ENCODE measurements at places on chromosomes 4 and X.

DNA sequence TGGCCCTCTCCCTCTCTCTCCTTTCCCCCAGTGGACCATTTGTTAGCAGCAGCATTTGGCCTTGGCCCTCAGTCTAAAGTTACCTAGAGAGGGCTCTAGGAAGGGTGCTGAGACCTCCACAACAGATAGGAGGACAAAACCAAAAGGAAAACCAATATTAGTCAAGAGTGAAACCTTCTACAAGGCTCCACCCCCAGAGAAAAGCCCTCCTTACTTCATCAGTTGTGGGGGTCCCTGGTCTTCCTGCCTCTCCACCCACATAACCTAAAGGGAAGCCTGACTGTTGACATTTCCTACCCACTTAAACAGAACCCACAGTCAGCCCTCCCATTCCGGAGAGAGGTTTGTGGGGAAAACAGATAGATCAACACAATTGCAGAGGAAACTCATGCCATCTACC is 4.7 kb upstream of the CD40LG start:
- DNase-seq = no peak

DNA sequence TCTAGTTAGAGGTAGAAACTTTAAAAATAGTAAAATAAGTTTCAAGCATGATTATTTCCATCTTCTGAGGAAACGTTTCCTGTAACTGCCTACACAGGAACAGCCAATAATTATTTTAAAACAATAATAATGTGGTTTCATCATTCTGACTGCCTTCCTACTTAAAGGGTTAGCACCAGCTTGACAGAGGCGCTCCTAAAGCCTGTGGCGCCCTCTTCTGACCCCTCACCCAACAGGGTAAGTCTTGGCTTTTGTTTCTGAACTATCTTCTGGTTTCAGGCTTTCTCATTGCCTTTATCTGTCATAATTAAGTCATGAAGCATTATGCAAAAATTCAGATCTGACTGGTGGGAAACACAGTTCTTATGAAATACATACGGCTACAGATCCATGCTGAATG is 96.7 kb downstream of the ITM2A start:
- peak; percentile 66 for DNase-seq

DNA sequence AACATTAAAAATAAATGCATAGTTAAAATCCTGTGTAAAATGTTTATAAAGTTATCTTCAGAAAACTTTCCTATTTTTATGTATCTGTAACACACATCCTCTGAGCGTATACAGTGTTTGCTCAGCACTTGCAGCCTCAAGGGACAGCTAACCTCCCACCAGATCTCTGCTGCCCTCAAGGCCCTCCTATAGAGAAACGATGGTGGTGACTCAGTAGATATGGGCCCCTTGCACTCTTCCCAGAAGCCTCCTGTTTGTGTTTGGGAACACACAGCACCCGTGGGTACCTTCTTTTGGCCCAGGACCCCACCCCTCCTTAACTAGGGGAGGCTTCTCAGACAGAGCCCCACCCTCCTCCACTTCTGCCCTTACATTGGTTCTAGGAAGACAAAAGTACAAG is 26.7 kb downstream of the PJA1 start:
- no peak for DNase-seq

GRCh38 chr4:184750926-184751584 is 17.2 kb upstream of the CENPU start:
- DNase-seq = no peak

DNA sequence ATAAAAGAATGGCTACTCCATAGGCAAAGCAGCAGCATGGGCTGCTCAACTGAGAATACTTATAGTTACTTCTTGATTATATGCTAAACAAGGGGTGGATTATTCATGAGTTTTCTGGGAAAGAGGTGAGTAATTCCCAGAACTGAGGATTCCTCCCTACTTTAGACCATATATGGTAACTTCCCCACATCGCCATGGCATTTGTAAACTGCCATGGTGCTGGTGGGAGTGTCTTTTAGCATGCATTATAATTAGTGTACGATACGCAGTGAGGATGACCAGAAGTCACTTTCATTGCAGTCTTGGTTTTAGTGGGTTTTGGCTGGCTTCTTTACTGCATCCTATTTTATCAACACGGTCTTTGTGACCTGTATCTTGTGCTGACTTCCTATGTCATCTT is 141.5 kb downstream of the MAGEB17 start:
- no peak for DNase-seq

- DNase-seq = no peak
Measured at GRCh38 chr4:70754470-70754869, 32.7 kb downstream of the RUFY3 start.

DNA sequence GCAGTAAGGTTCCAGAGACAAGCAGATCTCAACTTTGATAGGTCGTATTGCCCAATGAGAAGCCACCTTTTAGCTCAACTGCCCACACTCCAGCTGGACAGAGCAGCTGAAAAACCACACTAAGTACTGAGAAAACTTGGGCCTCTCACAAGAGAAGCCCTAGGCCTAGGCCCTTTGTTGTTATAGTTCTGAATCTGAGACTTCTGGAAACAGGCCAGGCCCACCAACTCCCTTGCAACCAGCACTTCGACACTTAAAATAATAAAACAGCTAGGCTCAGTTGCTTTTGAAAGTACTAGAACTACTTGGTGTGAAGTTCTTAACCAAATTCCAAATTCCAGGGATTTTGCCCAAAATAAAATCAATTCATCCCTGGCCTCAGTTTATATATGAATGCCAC is 13.5 kb upstream of the RTL5 start:
- no peak for DNase-seq

DNA sequence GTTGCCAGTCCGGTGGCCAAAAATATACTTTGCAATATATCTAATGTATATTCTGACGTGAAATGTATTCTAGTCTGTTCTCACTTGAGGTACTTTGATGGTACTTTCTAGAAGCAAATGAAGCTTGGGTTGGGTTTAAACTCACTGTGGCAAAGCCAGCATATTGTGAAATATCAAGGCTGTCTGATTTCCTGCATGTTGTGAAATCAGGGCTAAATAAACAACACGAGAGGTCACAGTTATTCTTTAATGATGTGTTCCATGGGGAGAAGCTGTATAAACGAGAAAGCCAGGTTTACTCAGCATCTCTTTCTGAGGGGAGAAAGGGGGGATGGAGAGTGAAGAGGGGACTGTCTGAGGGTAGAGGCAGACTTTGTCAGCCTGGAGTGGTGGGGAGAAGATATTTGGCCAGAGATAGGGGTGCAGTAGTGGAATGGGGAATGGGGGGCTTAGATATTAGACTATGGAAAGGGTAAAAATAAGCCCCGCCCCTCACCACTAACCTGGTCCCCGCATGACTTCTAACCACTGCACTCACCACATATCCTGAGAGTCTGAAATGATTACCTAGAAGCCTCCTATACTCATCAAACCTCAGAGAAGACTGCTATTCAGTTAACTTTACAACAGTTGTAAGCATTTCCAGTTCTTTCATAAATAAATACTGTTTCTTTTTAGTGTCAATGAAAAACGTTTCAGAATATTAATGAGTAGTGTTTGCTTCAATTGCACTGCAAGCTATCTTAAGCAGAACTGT is 5.9 kb upstream of the SCARB2 start:
- DNase-seq = no peak

- DNase-seq = no peak
Measured at GRCh38 chr4:5921101-5921980, 28.5 kb upstream of the CRMP1 start.

DNA sequence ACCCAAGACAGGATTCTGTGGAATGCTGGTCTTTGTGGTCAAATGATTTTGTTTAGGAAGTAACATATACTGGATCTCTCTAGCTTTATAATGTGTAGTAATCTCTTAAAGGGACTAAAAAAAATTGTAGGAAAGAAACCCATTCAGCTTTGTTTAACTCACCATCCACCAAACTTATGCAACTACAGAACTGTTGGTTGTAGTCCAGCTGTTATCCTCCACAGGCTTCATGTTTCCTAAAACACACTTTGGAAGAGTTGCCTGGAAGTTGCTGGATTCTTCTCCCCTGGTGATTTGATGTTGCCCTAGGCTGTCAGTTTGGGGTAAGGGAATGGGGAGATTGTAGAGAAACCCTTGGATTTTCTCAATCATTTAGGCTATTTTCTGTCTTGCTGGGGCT is 89.3 kb downstream of the RLIM start:
- DNase-seq = no peak

- no peak for DNase-seq
Measured at GRCh38 chr4:129738175-129738574, 642.2 kb downstream of the C4orf33 start.

- peak; percentile 27 for DNase-seq
Measured at GRCh38 chr4:37685161-37685822, 884 bp downstream of the RELL1 start.

DNA sequence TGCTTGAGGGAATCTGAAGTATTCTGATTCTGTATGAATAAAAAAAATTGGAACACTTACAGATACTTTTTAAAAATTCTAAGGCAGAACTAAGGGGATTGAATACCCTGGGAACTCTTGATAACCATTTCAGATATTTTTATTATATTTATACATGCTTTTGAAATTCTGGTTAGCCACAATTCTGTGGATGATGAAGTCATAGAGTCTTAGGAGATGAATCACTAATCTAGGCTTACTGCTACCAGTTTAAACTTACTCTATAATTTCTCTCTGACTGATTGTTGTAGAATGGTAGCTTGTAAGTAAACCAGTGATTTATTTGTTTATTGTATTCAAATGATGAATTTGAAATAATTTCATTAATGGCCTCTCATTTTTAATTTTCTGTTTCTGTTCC is 11.4 kb upstream of the SLAIN2 start:
- no peak for DNase-seq

- DNase-seq = no peak
Measured at GRCh38 chr4:88814043-88814617, 116.5 kb upstream of the NAP1L5 start.

DNA sequence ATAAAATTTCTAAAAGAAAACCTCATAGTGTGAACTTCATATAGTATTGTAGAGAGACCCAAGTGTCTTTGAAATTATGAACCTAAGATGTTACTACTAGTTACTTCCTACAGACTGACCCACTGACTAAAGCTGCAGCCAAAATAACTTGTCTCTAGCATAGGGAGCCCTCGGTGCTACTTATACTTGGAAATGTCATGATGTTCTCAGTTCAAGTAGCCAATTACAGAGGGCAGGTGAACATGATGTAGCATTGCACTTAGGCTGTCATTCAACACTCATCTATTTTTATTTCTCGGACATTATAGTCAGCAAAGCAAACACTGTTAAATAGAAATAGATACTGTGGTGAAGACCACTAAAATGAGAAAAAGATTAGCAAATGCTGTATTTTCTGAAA is 165.6 kb downstream of the AREG start:
- no peak for DNase-seq

GRCh38 chr4:159547645-159548308 is 444.9 kb downstream of the RAPGEF2 start:
- no peak for DNase-seq

GRCh38 chr4:125484912-125485311 is 170.2 kb downstream of the FAT4 start:
- DNase-seq = no peak

GRCh38 chrX:40816906-40817305 is 81.6 kb upstream of the MED14 start:
- no peak for DNase-seq

DNA sequence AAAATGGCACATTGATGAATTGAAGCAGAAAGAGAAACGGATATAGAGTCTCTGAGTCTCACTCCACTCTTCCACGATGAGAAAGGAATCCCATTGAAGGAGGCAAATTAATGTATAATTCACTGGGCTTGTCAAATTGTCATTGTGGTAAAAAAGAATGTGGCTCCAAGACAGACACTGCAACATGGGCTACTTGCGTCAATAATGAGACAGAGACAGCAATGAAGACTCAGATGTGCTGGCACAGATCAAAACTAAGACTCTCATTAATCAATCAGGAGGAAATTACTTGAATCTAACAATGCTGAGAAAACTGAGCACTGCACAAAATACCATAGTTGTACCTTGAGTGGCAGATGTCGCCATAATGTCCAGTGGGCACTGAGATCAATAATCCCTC is 1485.5 kb downstream of the TECRL start:
- no peak for DNase-seq

- DNase-seq = no peak
Measured at GRCh38 chr4:8314691-8315255, 45.2 kb downstream of the HTRA3 start.

- no peak for DNase-seq
Measured at GRCh38 chrX:108216405-108216804, 124.8 kb downstream of the ATG4A start.

- DNase-seq = no peak
Measured at GRCh38 chr4:1172971-1173757, 781 bp upstream of the SPON2 start.

GRCh38 chr4:128658214-128658631 is 151.3 kb upstream of the JADE1 start:
- DNase-seq = no peak

- DNase-seq = no peak
Measured at GRCh38 chr4:89625599-89626293, 211.2 kb downstream of the SNCA start.

- DNase-seq = no peak
Measured at GRCh38 chrX:102599951-102600579, 750 bp downstream of the ARMCX5 start.

GRCh38 chr4:17494258-17495190 is 17.4 kb downstream of the QDPR start:
- no peak for DNase-seq

DNA sequence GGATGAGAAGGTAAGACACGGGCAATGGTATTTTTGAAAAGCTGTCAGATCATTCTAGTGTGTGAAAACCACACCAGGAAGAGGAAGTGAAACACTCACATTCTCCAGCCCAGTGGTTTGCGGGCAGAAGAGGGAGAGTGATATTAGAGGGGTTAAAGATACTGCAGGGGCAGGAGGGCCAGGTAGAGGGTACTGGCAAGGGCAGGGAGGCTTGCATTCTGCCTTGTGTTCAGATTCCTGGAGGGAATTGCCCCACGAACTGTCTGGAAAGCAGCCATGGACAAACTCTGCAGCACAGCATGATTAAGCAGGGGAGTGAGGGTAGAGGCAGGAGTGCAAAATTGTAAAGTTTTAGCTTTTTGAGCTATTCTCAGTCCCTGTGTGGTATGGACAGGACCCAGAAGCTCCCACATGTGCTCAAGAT is 30.9 kb downstream of the NIPAL1 start:
- peak; percentile 36 for DNase-seq
